IPS-NIHi11 (cell line): ENCODE measurements at places on chromosomes 16 and 17.
A peak's percentile ranks its signal among the peaks of the same experiment; 100 is the strongest.

GRCh38 chr16:70454222-70455034 is at the start of gene FCSK:
TSS of gene FCSK (plus strand) at chr16:70454595. CDS start at chr16:70463191, 8,596 bp downstream.
- DNase-seq = peak; percentile 93

DNA sequence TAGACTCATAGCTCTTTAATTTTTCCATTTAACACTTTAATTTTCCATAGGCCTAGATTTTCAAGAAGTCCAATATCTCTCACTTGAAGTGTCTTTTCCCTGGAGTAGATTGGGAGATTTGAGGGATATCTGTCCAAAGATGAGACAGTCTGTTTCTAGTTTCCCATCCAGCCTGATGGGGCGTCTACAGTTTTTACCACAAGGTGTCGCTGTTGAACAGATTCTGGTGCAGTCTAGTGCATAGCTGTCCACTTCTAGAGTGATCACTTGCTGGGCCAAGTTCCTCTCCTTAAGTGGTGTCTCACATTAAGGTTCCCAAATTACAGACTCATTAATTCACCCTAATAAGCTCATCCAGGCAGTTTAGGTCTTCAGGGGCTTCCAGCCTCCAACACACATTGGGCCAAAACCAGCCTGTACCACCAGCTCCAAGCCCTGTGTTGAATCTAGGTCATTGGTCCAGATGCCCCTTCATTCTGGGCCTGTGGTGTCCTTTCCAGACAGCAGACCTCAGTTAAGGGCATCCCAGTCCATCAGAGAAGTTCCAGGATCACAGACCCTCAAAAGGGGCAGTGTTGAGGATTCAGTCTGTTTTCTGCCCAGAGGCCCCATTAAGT is 9.4 kb downstream of the SNX20 start:
- no peak for DNase-seq

DNA sequence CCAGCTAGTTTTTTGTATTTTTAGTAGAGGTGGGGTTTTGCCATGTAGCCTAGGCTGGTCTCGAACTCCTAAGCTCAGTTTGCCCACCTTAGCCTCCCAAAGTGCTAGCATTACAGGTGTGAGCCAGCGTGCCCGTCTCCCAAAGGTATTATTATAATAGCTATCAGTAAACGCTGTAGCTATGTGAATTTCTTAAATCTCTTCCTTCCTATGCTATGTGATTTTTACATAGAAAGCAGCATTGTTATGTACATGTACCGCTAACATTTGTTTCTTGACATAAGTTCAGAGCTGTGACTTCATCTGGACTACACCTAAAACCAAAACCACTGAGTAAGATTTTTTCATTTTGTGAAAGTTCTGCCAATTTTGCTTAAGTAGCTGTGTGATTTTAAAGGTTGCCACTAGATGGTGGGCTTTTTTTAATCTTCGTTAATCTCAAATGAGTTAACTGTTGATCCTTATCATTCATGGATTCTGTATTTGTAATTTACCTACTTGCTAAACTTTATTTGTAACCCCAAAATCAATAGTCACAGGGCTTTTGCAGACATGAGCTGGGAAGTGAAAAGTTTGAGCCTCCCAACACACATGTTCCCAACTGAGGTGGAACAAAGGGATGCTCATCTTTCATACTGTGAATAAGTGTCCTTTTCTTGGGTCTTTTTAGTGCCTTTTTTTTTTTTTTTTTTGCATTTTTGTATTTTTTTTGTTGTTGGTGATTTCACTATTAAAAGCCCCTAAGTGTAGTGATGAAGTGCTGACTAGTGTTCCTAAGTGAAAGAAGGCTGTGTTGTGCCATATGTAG is 21.9 kb downstream of the PRKAR1A start:
- no peak for DNase-seq

- no peak for DNase-seq
Measured at GRCh38 chr16:66988197-66988788, at the start of gene CES4A. TSS of gene CES4A (plus strand) at chr16:66988589. CDS start at chr16:66988773, 184 bp downstream.

- peak; percentile 57 for DNase-seq
Measured at GRCh38 chr17:56319531-56319930, 166.3 kb downstream of the ANKFN1 start.

DNA sequence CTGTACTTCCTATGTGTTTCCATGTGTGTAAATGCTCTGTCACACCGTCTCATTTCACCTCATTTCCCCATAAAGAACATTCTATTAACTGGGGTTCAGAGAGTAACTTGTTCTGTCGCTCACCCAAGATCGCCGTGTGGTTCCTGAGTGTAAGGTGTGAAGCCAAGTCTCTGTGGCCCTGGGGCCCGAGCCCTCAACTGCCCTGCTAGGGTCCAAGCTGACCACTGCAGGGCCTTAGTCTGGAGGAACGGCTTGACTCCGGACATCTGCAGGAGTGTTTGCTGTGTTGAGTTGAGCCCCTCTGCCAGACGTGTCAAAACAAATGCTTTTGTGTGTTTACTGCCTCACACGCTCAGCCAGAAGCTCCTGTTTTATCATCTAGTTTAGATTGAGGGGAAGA is 244.1 kb downstream of the CCDC182 start:
- DNase-seq = no peak
